ENCODE measurements at places on chromosomes 2 and 18.
A peak's percentile ranks its signal among the peaks of the same experiment; 100 is the strongest.

- H3K4me3 ChIP-seq = no peak overlapping the region
- no peak for DNase-seq
- peaks cover 9% of the 10 kb centered on the region for H3K27me3 ChIP-seq
- H3K36me3 ChIP-seq = no peaks in the 10 kb centered on the region
- no peaks in the 10 kb centered on the region for H3K4me1 ChIP-seq
- H3K27ac ChIP-seq = no peak overlapping the region
Observed at GRCh38 chr2:191543708-191544107, 134.2 kb upstream of the NABP1 start.

DNA sequence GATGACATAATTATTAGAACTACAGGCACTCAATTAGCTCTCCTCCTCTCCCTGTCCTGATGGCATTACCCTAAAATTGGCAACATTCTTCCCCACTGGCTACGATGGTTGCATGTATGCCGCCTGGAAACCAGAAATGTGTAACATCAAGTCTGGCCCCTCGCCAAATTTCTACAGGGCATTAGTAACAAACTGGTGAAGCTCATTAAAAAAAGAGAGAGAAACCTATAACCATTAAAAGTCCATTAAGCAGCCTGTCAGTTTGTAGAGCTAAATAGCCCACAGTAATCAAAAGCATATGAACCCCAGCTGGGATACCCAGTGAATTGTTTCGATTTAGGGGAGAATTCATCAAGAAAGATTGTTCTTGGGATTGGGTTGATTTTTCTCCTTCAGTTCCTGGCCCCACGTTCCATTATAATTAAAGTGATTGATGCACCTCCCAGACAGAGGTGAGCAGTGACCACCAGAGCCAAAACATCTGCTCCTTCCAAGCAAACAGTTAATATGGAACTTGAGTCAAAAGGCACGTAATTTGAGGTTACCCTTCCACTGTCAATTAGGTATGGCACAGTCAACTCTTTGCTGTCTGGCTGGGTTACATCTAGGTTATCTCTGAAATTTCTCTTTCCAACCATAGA is 208.6 kb downstream of the C1D start:
- peaks cover 11% of the 10 kb centered on the region for H3K4me1 ChIP-seq
- H3K27me3 ChIP-seq = peaks cover 54% of the 10 kb centered on the region
- no peak overlapping the region for H3K27ac ChIP-seq
- no peak overlapping the region for H3K4me3 ChIP-seq
- no peak for DNase-seq

DNA sequence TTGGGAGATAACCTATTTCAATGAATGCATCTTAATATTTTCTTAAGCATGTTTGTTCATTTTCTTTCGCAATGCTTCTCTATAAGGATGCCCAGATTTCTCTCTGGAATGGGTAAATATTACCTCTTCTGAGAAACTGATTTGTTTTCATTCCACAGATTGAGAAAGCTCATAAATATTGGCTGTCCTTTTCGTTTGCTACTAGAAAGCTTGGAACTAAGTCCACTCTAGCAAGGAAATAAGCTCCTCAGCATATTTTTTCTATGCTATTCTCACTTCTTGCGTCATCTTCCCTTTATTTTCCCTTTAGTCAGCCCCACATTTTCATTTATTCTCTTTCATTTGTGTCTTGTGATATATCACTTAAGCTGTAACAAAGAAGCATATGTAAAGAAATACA is 76.3 kb downstream of the ANTXR1 start:
- peaks cover 3% of the 10 kb centered on the region for H3K4me1 ChIP-seq
- H3K36me3 ChIP-seq = peaks cover 7% of the 10 kb centered on the region
- no peak overlapping the region for H3K4me3 ChIP-seq
- DNase-seq = no peak
- H3K27ac ChIP-seq = no peak overlapping the region
- no peaks in the 10 kb centered on the region for H3K27me3 ChIP-seq

DNA sequence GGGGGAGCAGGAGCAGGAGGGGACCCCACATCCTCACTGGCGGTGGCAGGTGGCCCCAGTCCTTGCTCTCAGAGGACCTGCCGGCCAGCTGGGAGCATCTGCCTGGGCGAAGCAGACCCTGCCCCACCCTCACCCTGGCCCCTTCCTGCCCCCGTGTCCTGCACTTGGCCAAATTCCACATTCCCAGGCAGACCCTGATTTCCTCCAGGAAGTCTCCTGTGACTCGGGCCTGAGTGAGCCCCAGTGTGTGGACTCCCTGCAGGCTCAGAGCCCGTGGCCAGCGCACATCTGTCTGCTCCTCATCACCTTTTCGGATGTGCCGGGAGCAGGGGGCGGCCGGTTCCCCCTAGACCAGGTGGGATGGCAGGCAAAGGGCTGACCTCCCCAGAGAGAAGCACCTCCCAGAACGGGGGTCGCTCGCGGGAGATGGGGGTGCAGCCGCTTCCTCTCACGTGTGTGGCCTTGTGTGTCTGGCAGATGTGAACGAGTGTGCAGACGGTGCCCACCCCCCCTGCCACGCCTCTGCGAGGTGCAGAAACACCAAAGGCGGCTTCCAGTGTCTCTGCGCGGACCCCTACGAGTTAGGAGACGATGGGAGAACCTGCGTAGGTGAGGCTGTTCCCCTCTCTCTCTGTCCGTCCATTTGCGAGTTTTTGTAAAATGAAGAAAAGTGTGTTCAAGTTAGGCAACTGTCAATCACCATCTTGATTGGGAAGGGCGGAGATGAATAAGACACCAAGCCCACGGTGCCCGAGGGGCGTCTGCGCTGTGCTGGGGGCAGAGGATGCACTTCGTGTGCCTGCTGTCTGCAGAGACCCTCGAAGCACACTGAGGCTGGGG is 90.4 kb downstream of the TPO start:
- H3K4me3 ChIP-seq = no peak overlapping the region
- peak; percentile 13 for DNase-seq
- H3K36me3 ChIP-seq = no peaks in the 10 kb centered on the region

DNA sequence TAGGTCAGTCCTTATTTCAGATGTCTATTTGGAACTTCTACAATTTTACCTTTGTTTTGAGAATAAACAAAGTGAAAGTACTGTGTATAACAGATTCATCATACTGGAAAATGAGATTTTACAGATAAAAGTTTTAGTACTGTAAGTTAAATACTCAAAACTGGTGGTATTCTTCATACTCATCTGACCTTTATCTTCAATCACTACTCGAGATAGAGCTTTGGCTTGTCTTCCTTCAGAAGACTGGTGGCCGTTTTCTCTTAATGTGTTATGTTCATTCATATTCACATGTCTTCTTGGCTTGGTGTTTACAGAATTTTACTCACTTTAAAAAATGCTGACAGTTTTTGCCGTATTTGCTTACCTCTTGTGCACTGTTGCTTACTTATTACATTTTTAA is 2.1 kb downstream of the SPOPL start:
- no peaks in the 10 kb centered on the region for H3K27me3 ChIP-seq
- H3K4me1 ChIP-seq = peaks cover 78% of the 10 kb centered on the region
- no peaks in the 10 kb centered on the region for H3K36me3 ChIP-seq
- DNase-seq = no peak
- H3K27ac ChIP-seq = peak overlapping the region; percentile 0
- H3K4me3 ChIP-seq = peak overlapping the region; percentile 96

DNA sequence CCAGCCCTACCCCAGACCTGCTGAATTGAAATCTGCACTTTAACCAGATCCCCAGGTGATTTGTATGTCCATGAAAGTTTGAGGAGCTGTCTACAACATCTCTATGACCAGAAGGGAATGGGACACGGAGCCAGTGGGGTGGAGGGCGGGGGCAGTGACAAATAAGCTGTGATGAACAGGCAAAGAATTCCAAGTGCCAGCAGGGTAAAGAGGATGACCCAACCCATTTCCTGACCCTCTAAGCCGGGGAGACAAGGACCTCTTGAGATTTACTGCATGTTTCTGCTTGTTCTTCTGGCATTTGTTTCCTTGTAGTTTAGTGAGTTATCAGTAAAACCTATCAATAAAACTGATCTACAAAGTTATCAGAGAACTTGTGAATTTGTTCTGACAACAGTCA is 8.7 kb downstream of the TET3 start:
- peaks cover 5% of the 10 kb centered on the region for H3K4me1 ChIP-seq
- no peak overlapping the region for H3K4me3 ChIP-seq
- DNase-seq = no peak
- H3K36me3 ChIP-seq = no peaks in the 10 kb centered on the region
- no peak overlapping the region for H3K27ac ChIP-seq

DNA sequence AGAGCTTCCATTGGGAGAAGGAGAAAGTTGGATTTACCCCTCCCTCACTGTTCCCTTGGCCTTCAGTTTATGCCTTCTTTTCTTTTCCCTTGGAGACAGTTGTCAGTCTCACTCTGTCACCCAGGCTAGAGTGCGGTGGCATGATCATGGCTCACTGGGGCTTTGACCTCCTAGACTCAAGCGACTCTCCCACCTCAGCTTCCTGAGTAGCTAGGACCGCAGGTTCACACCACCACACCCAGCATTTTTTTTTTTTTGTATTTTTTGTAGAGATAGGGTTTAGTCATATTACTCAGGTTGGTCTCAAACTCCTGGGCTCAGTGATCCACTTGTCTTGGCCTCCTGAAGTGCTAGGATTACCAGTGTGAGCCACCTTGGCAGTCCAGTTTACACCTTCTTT is 49.9 kb downstream of the SLC9A4 start:
- no peaks in the 10 kb centered on the region for H3K36me3 ChIP-seq
- no peak overlapping the region for H3K4me3 ChIP-seq
- no peak for DNase-seq

GRCh38 chr2:213202011-213202410 is 50.6 kb upstream of the IKZF2 start:
- no peaks in the 10 kb centered on the region for H3K27me3 ChIP-seq
- no peak overlapping the region for H3K4me3 ChIP-seq
- no peak overlapping the region for H3K27ac ChIP-seq
- H3K4me1 ChIP-seq = no peaks in the 10 kb centered on the region
